ENCODE measurements at places on chromosomes 12 and 14.

DNA sequence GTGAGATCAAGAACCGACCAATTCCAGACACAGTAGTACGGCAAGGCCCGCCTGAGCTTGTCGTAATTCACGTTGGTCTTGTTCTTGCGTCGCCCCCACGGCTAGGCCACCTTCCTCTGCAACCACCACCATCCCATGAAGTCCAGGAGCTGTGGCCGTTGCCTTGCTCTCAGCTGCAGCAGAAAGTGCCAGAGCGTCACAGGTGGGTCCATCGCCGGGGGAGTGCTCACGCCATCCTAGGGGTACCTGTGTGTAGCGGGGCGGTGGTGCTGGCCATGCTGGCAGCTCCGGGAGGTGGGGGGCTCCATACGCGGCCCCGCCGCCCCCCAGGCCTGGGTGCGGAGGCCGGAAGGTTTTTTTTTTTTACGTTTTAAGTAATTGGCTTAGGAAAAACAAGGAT lies 23.1 kb downstream of the TMEM121 start:
- DNase-seq = no peak

- DNase-seq = no peak
These were observed 23.4 kb upstream of the BMP4 start for GRCh38 chr14:53979747-53980642.

GRCh38 chr12:2366711-2367110 lies 313.9 kb downstream of the CACNA1C start:
- DNase-seq = no peak

DNA sequence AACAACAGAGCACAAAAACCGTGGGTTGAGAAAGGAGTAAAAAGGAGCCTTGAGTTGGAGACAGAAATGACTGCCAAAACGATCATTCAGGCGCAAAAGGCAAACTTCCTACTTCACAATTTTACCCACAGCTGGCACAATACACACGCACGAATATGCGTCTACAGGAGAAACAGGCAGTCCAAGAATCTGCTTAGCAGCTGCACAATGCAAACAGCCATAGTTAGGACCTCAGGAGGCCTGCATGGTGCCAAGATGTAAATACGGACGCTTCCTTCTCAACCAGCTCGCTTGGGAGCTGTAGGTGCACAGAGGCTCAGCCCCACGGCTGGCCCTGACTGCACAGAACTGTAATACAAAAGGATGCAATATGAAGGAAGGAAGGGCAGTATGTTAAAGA lies 250.1 kb upstream of the CAND1 start:
- DNase-seq = no peak

- DNase-seq = no peak
These were observed 204.8 kb downstream of the ITPR2 start for GRCh38 chr12:26628234-26628633.

DNA sequence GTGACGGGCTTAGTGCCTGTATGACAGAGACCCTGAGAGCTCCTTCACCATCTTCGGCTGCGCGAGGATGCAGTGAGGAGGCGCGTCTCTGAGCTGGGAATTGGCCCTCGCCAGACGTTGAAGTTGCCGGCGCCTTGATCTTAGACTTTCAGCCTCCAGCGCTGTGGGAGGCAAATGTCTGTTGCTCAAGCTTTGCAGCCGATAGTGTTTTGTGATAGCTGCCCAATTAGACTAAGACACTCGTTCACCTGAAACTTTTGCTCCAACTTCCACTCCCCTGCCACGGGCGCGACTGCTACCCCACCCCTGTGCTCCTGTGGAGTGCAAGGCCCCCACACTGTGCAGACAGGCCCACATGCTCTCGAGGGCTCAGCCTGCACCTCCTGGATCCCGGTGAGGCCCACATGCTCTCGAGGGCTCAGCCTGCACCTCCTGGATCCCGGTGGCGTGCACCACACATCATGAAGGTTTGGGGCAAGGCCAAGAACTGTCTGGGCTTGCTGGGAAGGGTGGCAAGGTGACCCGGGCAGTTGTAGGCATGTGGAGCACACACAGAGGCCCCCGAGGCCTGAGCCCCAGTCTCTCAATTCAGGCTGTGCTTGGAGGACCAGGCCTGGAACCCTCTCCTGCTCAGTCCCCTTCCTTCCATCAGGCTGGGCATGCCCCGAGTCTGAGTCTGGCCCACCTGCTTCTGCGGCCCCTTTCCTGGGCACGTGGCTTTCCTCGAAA lies 324.6 kb downstream of the TMEM121 start:
- no peak for DNase-seq

DNA sequence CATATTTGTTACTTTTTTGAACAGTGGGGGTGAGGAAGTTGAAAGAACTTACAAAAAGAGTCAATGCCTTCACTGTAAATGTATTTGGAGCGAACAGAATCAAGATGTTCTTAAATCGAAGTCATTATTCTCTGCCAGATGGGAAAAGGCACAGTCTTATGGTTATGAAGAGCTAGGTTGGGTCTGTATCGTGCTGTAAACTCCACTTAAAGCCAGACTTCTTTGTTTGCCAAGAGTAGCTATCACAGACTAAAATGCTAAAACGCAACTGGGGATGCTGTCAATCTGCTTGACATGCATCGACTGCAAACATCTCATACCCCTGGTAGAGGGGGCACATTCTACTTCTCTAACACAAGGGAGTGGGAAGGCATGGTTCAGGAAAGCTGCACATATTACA lies 160.4 kb downstream of the DACT1 start:
- DNase-seq = no peak

- DNase-seq = no peak
These were observed 94.2 kb downstream of the SINHCAF start for GRCh38 chr12:31231611-31232360.

DNA sequence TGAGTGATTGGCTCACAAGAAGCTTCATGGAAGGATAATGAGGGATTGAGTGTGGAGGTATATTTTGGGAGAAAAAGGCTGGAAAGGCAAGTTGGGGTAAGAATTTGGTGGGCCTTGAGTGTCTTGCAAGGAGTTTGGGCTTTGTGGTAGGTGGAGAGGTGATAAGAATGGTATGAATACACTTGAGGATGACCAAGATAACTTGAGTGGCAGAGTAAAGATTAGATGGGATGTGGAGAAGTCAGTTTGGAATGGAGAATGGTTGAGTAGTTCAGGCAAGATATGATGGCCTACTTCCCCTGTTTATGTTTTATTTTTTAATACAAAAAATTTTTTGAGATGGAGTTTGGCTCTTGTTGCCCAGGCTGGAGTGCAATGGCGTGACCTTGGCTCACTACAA lies 9.1 kb downstream of the ADCK1 start:
- no peak for DNase-seq

GRCh38 chr14:68292441-68293215 lies 473.0 kb downstream of the RAD51B start:
- DNase-seq = no peak

- no peak for DNase-seq
These were observed 57.9 kb upstream of the GPR68 start for GRCh38 chr14:91302391-91302790.

DNA sequence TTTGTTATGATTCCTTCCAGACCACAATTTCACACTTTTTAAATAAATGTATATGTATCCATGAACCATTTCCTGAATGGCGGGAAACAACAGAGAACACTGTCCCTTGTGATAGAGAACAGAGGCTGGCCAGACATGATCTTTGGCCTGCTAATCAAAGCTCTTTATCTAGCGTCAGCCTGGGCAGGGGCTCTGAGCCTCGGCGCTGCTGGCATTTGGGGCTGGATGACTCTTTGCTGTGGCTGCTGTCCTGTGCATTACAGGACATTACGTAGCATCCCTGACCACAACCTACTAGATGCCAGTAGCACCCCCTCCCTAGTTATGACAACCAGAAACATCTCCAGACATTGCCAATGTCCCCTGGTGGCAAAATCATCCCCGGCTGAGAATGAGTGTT lies 77.7 kb downstream of the DNAH10 start:
- DNase-seq = no peak

DNA sequence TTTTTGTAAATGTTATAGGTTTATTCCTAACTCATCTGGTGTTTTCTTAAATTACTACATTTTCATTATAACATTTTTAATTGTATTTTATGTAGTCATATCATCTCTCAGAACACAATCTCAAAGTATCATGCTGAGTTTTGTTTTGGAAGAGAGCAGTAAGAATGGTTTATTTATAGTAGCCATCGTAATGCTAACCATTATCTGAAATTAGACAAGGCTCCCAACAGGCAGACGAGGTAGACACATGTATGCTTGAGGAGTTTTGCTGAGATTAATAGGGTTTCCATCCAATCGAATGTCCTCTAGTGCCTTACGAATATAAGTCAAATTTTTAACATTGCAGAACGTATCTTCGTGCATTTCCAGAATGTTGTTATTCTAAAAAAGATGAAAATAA lies 9.0 kb upstream of the CCER1 start:
- no peak for DNase-seq

DNA sequence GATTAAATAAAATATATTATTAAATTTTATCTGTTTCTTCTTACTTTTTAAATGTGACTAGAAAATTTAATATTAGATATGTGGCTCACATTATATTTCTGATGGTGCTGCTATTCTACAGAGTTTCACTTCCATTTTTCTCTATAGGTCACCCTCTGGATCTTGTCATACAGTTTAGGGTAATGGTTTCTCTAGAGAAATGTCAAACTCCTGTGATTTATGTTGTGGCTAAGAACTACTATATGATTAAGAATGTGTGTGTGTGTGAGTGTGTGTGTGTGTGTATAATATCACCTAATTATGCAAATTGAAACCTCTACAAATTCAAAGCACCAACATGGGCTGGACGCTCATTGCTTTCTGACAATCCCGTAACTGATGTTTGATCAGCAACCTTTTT lies 325.9 kb downstream of the ADAMTS20 start:
- no peak for DNase-seq

DNA sequence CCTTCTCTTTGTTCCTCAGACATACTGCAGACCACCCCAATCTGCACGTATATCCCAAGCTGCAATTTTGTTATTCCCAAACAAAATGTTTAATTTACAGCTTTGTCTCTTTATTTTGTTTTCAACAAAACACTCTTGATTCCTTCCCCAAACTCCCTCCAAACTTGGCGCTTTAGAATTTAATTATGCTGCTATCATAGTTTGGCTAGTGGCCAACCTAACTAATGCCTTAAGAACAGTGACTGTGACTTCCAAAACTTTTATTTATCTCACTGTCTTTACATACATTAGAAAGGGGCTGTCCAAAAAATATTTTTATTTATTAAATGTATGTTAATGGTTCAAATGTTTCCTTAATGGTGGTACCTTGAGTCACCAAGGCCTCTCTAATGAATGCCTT lies 7.1 kb downstream of the TMBIM4 start:
- DNase-seq = no peak

- no peak for DNase-seq
These were observed 12.8 kb upstream of the WSB2 start for GRCh38 chr12:118073768-118074167.

GRCh38 chr14:71119832-71120231 lies 212.6 kb downstream of the PCNX1 start:
- no peak for DNase-seq

DNA sequence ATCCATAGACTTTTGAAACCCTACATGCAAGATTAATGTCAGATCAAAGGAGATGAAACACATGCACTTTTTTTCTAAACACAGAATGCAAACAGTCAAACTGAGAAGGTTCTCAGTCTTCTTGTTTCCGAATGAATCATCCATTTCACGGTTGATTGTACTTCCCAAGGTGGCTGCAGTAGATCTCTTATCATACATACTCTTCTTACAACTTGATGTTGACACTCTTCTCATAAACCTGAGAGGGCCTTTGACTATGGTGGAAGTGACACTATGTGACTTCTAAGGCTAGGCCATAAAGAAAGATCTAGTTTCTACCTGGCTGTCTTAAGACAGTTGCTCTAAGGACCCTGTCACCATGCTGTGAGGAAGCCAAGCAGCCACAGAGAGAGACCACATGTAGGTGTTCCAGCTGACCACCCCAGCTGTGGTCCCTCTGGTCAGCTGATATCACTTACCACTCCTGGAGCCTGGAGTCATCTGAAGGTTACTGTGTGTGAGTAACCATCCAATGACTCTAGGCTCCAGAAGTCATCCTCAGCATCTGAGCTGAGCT lies 67.2 kb upstream of the HMGA2 start:
- no peak for DNase-seq

DNA sequence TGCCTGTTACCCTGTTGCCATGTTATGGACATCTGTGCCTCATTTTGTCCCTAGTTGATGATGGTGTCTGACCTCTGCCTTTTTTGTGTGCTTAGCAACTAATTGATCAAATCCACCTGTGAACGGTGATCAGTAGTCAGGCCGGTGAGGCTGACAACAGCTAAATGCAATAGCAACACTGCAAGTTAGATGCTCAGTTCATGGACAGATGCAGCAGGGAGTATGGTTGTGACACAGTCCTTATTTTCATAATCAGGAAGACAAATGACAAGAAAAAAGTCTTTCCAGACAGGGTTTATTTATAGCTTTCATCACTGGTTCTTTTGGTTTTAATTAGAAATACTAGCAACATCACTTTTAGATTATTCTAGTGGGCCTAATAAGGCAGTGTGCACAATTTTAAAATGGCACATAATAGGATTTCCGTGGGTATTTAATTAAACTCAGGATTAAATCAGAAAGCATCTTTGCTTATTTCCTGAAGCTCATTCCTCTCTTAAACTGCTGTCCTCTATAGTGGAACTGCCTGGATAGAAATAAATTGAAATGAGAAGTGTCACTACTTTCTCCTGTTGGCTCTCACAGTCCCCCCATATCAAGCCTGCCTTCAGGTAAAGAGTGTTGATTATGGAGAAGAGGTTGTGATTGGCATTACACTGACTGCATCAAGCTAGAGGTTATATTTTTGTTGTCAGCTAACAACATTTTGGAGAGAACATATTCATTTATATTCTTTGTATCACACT lies 281.1 kb upstream of the NAV3 start:
- no peak for DNase-seq

- peak; percentile 16 for DNase-seq
These were observed 218.8 kb upstream of the BMP4 start for GRCh38 chr14:54175298-54175942.
